AG04450 (cell line): ENCODE measurements at places on chromosomes 6 and 20.

GRCh38 chr6:136737871-136738691 is 54.2 kb downstream of the MAP3K5 start:
- peak; percentile 59 for DNase-seq

GRCh38 chr6:15344831-15345230 is 99.0 kb downstream of the JARID2 start:
- no peak for DNase-seq

DNA sequence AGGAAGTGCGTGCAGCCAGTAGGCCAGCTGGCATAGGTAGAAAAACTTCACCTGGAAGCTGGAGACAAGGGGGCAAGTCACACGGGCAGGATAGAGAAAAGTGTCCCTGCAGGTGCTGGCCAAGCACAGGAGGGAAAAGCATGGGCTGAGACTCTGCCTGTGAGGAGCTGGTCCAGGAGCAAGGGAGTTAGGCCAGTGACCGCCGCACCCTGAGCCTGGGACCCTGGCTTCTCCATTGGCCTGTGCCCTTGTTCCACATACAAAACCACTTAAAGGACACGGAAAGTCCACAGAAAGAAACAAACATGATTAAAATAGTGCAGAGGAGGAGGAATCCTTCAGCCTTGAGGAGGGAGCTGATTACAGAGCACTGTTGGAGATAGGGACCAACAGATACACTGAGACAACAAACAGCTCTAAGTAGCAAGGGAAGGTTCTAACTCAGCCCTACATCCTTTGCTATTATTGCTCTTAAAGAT is 68.6 kb downstream of the TRAM2 start:
- DNase-seq: no peak

DNA sequence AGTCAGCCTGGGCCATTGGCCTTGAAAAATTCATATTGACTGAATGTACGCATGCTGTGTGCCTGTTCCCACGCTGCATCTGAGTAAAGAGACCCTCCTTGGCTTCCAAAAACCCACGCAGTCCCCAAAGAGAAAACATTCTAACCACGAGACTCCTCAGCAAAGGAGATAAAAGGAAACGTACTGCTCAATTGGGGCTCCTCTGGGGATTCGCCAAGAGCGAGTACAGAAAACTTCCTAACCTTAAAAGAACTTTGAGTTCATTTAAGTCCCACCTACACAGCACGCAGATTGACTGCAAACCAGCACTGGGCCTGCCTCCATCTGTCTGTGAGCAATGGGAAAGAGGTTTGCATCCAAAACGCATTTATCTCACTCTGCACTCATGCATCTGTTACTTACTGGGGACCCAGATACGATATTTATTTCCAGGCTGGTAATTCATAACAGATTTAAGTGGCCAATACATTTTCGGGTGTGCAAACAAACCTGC is 505.9 kb upstream of the CHD6 start:
- DNase-seq: no peak

GRCh38 chr20:6525447-6526303 is 241.8 kb upstream of the BMP2 start:
- no peak for DNase-seq

DNA sequence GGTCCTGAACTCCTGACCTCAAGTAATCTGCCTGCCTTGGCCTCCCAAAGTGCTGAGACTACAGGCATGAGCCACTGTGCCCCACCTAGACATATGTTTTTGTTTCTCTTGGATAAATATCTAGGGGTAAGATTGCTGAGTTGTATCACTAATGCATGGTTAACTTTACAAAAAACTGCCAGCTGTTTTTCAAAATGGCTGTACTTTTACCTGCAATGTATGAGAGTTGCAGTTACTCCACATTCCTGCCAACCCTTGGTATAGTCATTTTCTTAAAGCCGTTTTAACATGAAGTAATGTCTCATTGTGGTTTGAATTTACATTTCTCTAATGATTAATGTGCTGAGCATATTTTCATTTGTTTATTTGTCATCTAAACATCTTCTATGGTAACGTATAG is 289.7 kb downstream of the UTRN start:
- DNase-seq: no peak

DNA sequence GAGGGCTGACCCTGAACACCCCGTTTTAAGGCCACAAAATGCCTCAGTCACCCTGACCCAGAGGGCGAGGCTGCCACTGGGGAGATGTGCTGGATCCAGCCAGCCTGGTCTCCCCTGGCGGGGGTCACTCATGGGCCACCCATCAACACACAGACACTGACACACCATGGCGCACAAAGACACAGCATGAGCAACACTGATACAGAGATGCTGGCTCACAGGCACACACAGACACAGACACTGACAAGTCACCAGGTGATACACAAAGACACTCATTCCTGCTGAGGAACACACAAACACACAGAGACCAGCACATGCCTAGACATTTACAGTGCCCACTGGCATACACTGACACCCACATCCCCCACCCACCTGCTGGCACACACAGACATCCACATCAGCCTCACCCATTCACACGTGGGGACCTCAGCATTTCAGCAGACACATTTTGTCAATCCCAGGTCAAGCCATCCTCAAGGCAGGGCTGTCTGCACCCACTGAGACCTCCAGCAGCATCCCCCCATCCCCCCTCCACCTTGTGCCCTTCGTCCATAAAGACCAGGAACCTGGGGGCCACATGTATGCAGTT is 63.4 kb downstream of the MDGA1 start:
- DNase-seq: no peak

GRCh38 chr6:44560458-44561059 is 173.1 kb downstream of the CDC5L start:
- no peak for DNase-seq

- DNase-seq: no peak
Observed at GRCh38 chr6:30885481-30885998, 1.2 kb downstream of the DDR1 start.

DNA sequence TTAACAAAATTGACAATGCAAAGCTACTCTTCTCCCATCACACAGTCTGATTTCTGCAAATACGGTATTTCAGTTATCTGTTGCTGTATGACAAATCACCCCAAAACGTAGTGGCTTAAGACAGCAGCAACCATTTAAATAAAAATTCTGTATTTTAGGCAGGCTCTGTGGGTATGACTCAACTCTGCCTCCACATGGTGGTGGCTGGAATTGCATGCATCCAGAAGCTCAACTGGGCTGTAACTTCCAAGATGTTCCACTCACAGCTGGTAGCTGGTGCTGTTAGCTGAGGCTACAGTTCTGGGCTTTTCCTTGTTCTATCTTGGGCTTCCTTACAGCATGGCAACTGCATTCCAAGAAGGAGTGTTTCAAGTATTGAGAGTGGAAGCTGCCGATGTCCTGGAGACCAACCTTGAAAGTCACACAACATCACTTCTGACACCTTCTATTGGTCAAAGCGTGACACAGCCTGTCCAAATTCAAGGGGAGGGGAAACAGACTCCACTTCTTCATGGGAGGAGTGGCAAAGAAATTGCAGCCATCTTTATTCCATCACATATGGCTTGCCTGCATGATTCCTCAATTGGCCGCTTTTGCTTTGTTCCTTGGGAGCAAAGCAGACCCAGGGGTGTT is 39.7 kb upstream of the TULP1 start:
- DNase-seq: no peak

DNA sequence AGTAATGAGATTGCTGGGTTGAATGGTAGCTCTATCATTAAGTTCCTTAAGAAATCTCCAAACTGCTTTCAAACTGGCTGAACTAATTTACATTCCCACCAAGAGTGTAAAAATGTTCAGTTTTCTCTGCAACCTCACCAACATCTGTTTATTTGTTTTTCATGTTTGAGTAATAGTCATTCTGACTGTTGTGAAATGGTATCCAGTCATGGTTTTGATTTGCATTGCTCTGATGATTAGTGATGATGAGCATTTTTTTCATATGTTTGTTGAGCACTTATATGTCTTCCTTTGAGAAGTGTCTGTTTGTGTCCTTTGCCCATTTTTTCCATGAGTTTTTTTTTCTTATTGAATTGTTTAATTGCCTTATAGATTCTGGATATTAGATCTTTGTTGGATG is 24.9 kb downstream of the DEFB125 start:
- no peak for DNase-seq

GRCh38 chr20:51160821-51161220 is 137.9 kb upstream of the KCNG1 start:
- DNase-seq: no peak

DNA sequence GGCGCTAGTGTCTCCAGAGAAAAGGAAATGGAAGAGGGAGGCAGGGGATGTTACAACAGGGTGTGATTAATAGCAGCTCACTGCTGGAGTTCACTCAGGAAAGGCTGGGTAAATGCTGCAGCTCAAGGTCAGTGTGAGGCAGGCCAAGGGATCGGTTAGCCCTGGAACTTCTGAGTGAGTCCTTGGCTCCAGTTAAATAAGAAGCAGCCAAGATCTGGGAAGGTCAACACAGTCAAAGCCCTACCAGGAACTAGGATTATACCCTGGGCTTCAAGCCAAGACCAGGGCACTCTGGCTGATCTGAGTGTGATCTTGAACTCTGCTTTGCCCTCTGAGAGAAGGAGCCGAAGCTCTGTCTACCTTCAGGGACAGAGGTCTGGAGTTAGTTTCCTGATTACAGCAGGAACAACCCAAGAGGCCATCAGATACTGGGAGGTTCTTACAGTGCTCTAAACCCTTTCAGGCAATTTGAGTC is 44.3 kb downstream of the TPD52L1 start:
- no peak for DNase-seq

DNA sequence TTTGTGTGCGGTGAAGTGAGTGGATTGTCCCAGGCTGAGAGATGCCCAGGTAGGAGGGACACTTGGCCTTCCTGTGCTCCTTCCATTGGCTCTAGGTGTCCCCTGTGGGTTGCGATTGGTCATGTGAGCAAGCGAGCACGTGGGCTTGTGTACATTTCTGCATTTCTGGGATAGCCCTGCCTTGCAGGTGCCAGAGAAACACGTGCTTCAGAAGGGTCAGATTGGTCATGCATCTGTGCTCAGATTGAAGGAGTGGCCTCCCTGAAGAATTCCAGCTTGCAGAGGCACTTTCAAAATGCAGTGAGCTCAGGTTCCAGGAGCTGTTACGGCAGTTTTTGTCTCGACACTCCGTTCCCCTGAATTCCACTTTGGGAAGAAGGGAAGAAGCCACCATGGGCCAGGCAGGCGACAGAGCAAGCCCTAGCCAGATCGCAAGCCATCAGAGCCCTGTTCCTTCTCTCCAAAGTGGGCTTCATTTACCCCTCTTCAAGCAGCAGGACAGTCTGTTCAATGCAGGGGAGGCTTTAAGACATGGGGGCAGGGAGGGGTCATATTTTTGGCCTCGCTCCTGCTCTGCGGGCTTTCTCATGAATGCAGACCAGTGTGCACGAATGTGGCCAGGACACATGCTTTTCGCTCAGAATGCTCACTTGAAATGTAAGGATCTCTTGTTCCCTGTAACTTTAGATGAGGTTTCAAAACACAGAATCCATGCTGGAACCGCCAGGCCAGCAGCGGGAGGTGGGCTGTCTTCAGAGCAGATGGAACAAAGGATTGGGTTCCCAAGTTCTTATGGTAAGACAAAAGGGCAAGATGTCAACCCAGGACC is 78.6 kb upstream of the AKAP12 start:
- no peak for DNase-seq

GRCh38 chr6:113847447-113847846 is 9.7 kb upstream of the MARCKS start:
- no peak for DNase-seq

DNA sequence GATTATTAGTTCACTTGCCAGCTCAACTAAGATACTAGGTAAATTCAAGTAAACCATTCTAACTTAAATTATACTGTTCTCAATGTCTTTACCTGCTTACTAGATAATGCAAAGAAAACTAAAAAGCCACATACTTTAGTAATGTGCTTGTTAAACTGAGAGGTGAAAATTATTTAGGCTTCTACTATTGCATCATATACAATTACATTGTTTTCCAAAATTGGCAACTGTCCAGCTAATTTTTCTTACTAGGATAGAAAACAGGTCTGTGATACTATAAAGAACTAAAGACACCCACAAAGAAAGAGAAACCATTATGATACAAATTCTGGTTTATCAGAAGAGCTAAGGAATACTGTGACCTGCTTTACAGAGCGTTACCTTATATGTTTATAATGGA is 45.6 kb upstream of the ALDH8A1 start:
- DNase-seq: no peak

- no peak for DNase-seq
Observed at GRCh38 chr6:128725271-128726233, 157.4 kb upstream of the LAMA2 start.
